ENCODE measurements at places on chromosomes 5 and 9.

DNA sequence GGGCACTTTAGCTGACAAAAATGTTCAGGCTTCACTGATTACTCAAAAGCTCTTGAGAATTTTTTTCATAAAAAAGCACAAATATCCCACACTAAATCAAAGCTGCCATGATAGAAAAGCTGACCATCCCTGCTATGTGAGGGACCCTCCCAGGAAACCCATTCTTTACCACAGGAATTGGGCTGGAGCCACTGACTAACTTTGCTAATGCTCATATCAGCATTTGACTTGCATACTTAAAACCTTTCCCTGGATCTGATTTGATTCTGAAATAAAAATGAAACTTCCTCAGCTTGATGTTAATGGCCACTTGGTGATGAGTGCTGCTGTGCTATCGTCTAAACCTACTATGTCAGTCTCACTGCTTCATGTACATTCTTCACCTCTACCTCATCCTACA lies 243.6 kb downstream of the PRELID2 start:
- DNase-seq, result no peak

DNA sequence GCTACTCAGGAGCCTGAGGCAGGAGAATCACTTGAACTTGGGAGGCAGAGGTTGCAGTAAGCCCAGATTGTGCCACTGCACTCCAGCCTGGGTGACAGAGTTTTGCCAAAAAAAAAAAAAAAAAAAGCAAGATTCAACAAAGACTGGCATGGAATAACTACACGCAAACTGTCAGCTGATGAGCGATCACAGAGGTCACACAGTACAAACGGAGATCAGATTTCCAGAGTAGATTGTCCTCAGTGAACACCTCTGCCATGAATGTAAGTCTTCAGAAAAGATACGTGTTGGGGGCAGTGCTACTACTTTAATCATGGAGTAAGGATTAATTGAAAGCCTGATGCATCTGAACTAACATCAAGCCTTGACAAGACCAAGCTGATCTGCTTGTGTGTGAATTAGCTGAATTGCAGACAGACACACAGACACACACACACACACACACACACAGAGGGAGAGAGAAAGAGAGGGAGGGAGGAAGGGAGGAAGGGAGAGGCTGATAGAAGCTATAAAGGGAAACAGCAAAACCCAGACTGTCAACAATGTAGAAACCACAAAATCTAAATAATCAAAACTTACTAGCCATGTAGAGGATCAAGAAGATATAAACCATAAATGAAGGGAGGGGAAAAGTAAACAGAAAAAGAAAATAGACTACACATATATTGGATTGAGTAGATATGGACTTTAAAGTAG lies 222.9 kb upstream of the ZNF462 start:
- DNase-seq, result no peak

DNA sequence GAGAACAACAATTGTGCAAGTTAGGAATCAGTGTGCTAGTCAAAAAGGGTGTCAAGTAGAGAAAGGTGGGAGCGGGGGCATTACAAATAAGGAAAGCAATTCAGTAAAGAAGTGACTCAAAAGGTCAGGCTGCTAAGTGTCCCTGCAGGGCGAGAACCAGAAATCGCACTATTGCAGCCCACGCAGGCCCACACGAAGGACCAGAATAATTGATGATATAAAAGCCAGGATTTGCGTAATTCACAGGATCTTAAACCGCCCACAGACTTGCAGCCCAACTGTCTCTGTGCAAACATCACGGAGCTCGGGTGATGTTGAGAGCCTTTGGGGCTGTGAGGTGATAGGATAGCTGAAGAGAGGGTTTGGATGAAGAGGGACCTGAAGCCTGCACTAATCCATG lies 349.0 kb downstream of the BRINP1 start:
- no peak for DNase-seq

DNA sequence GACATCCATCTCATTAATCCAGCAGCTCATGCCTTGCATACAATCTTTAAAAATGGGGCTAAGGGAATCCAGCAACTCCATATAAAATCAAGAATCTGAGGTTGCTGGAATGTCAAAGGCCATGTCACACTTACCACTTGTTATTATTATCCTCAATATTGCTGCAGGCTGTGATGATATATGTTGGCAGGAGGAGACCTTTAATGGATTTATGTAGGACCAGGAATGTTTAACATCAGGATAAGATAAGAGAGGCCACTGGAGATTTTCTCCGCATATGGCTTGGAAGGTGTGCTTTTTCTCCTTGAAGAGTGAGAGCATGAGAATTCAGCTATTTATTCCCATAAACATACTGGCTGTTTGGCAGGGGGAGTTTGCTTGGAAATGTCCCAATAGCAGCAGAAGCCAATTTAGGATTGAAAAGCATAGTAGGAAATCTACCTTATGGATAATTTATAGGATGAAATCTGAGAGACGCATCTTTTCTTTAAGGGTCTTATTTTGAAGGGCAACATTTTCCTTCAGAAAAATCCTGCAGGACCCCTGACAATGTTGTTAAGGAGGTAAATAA lies 481.4 kb downstream of the AGTPBP1 start:
- no peak for DNase-seq

DNA sequence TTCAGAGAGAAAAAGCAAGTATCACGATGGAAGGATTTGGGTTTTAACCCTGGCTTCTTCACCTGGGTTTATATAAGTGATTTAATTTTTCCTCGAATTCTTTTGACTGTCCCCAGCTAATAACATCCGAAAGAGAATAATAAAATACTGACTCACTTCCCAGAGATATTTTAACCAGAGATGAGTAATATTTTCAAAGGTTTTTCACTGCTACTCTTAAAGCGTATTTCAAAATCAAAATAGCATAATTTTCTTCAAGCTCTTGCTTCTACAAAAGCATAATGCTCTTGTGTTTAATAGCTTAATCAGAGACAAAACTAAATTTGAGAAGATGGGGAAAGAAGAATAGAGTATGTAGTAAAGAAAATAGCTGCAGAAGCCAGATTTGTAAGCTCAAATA lies 215.2 kb upstream of the PTGER4 start:
- no peak for DNase-seq

GRCh38 chr9:132878695-132879456 lies at the start of gene SPACA9:
SPACA9 (plus strand) TSS chr9:132878898; CDS start chr9:132883948, 5,050 bp downstream.
- DNase-seq, result peak; percentile 17

- DNase-seq, result no peak
These were observed 491 bp upstream of the CTSL start for GRCh38 chr9:87725356-87725899.

DNA sequence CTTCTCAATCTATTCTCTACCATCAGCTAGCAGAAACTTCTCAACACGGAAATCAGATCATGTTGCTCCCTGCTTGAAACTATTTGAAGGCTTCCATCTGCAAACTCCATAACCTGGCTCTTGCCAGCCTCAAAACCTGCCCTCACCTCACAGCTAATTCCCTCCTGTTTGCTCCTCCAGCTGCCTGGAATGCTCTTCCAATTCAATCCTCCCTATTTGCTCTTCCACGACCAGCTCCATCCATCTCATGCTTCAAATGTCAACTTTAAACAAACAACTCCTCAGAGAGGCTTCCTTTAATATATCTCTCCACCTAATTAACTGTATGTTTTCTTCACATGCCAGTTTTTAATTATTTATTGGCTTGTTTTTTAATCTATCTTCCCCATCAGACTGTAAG lies 1.5 kb downstream of the PLAA start:
- DNase-seq, result no peak
